ENCODE measurements at places on chromosomes 1 and 21.

DNA sequence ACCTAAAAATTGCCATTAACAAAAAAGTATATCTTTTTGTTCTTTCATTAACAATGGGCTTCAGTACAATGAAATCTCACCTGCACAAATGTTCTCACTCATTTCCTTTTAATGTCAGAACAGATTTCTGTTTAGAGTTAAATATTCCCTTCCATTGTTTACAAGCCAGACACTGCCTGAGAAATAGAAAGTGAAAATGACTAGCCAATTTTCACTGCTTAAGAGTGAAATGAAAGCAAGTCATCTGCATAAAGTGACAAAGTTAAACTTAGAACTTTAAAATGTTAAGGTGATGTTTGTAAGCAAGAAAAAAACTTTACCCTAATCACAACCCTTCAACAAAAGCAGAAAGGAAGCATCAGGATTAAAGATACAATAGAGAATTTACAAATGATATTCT, 27.5 kb downstream of the COA6 start:
- DNase-seq = no peak

- peak; percentile 25 for DNase-seq
These were observed at the start of gene CD244 for GRCh38 chr1:160862203-160863060. Gene CD244 (minus strand): TSS chr1:160862887. CDS start chr1:160862677, 210 bp downstream.

DNA sequence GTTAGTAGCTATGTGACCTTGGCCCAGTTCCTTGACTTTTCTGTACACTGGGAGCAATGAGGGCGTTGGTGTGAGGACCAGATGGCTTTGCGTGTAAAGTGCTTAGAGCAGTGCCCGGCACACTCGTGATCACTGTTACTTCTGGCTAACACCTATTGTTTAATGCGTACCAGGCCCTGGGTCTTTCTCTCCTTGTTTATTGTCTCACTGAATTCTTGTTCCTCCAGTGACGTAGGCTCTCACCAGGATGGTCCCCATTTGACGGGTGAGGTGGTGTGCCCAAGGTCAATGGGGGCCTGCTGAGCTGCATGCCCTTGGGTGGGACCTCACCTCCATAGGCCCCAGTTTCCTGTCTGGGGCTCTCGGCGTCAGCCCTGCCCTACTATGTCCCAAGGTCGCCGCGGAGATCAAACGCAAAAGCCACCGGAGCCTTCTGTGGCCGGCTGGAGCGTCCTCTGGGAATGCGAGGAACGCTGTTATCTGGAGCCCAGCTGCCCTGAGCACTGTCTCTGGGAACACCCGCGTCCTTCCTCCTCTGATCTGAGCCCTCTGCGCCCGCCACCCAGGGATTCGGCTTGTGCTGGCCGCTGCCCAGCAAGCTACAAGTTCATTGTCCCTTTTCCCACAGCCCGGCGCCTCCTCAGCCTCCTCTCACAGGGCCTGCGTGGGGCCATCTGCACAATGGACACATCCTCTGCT, 28.9 kb downstream of the ALPL start:
- no peak for DNase-seq

GRCh38 chr1:209576392-209577197, 6.9 kb upstream of the CAMK1G start:
- DNase-seq = peak; percentile 76

DNA sequence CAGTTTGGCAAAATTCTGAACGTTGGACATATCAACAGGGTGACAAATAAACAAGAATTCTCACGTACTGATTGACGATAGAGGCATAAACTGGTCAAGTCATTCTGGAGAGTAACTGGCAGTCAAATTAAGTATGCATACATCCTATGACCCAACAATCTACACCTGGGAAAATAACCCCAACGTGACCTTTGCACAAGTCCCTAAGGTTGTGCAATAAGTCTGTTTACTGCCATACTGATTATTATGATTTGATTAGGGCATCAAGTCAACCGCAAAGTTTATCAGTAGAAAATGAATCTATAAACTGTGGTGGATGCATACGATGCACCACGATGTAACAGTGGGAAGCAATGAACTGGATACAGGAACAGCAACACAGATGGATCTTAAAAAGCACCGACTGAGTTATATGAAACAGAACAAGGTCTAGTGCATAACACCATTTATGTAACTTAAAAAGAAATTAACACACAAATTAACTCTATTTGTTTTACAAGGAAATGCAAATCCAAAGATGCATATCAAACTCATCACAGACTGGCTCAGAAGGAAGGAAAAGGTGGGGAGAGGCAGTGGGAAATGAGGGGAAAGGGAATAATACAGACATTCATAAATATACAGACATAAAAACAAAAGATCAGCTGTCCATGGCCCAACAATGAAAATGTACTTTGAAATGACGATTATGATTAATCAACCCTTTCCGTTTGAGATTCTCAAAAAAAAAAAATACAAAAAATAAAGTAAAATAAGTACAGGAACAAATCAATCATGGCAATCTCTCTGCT, 41.0 kb upstream of the SEC16B start:
- DNase-seq = peak; percentile 29

GRCh38 chr1:176696689-176697088, 233.7 kb downstream of the PAPPA2 start:
- no peak for DNase-seq

- DNase-seq = no peak
These were observed 1.9 kb downstream of the PLCH2 start for GRCh38 chr1:2477791-2478499.

GRCh38 chr1:31782421-31783410, 18.6 kb upstream of the ADGRB2 start:
- no peak for DNase-seq

GRCh38 chr1:58983633-58984245, 199.9 kb upstream of the JUN start:
- DNase-seq = no peak

DNA sequence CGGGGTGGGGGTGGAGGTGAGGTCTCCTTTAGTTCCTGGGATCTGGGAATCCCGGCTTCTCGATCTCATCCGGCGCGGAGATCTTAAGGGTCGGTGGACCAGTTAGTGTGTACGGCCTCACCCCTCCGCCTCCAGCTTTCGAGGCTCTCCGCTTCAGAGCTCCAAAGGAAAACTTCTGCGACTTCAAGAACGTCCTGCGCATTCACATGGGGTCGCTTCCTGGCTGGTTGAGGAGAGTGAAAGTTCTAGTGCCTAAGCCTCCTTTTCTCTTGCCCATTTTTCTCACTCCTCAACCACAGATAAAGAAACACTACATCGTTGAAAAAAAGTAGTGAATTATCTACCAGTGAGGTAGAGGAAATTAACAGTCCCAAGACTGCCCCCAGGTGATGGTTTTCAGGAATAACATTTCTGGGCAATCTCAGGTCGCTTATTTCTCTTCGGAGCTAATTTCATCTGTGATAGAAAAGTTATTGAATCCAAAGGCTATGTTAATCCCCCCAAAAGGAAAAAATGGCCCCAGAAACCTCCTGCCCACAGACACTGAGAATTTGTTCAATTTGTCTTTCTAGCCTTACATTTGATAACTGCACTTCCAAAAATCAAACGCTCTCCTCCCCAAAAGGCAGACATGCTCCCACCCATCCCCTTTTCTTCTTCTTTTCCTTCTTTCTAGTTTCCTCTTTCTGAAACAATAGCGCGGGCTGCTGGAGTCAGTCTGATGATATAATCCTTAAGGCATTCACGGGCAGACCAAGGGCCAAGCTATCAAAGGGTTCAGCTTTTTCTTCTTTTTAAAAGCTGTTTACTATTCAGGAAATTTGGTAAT, 20.6 kb upstream of the TBX15 start:
- peak; percentile 32 for DNase-seq

GRCh38 chr1:9559673-9560072, 20.4 kb downstream of the SLC25A33 start:
- no peak for DNase-seq

- DNase-seq = peak; percentile 92
These were observed 9.9 kb upstream of the TRABD2B start for GRCh38 chr1:48007047-48007446.

DNA sequence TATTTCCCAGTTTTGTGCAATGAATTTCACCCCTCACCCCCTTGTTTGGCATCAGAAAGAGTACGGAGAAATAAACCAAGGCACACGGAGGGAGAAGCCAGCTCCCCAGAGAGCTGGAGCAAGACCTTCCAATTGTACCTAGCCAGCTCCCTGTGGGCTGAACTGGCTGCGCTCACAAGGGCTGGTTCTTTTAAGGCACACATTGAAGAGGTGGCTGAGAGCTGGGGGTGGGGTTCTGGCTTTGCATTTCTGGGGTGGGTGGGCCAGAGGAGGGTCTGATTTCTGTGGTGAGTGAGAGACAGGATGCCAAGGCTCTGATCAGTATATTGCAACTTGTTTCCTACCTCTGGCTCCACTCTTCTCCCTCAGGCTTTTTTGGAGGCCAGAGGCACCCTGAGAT, 39.5 kb upstream of the NFASC start:
- DNase-seq = no peak

- DNase-seq = no peak
These were observed 212.8 kb downstream of the LTN1 start for GRCh38 chr21:28779914-28780313.

- no peak for DNase-seq
These were observed 563.5 kb downstream of the LTN1 start for GRCh38 chr21:28429161-28429560.

GRCh38 chr1:78645723-78646122, 3.9 kb upstream of the IFI44 start:
- DNase-seq = no peak

GRCh38 chr1:32372149-32372756, 9.9 kb downstream of the TSSK3 start:
- DNase-seq = no peak

- peak; percentile 39 for DNase-seq
These were observed 532 bp downstream of the ERO1B start for GRCh38 chr1:236281198-236281653.

DNA sequence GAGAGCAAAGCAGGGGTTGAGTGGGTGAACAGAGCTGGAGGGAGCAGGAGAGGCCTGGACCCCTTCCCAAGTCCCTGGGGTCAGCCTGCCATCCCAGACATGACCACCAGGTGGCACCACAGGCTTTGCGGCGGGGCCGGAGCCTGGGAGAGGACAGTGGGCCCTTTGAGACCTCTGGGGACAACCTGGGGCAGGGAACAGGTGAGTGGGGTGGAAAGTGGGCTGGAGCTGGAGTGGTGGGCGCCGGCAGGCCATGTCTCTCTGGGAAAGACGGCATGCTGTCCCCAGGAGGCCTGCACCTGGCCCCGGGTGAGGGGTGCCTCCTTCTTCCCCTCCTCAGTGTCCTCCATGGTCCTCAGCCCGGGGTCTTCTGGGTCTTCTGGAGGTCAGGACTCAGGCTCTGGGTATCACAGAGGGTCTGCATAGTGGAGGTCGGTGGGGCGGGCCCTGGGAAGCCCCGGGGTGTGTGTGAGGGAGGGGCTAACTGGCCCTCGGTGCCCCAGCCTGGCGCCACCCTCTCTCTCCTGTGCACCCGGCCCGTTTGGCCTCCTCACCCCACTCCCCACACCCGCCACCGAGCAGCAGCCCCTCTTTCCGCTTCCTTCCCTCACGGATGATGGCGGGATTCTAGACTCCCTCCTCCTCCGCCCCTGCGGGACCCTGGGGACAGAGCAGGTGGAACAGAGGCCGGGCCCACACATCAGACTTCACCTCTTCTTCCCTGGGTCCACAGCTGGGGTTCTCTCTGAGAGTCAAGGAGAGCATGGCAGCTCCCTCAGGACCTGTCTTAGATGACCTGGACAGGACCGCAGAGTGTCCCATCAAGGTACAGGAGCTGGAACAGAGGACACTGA, 28.5 kb upstream of the PKP1 start:
- DNase-seq = peak; percentile 34

- DNase-seq = no peak
These were observed 5.4 kb upstream of the SUMO3 start for GRCh38 chr21:44823179-44823660.

DNA sequence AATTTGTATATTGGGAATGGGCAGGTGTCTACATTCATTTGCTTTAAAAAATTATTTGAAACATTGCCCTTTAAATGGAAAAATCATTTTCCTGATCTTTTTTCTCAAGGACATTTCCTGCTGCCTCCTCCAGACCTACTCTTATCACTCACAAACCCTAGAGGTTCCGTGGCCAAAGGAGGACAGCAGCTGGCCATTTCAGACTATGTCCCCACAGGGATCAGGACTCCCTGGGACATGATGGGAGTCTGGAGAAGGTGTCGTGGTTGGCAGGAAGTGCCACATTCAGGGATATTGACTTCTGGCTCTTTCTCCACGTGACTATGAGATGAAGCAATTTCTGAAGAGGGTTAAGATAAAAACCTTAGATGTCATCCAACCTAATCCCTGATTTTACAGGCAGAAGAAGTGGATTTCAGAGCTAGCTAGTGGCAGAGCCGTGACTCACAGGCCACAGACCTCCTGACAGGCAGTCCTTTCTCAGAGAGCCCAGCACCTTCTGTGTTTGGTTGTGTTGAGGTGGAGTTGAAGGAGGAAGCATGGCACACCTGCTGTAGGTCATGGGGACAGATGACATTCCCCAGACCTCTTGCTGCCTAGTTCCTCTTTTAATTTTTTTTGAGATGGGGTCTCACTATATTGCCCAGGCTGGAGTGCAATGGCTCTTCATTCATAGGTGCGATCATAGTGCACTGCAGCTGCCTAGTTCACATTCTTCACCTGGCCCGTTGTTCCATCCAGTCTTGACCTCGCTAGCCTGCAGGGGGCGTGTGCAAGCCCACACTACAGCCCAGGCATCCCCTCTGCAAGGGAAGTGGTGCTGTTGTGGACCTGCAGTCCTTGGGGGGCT, 25.5 kb upstream of the IL10 start:
- no peak for DNase-seq

DNA sequence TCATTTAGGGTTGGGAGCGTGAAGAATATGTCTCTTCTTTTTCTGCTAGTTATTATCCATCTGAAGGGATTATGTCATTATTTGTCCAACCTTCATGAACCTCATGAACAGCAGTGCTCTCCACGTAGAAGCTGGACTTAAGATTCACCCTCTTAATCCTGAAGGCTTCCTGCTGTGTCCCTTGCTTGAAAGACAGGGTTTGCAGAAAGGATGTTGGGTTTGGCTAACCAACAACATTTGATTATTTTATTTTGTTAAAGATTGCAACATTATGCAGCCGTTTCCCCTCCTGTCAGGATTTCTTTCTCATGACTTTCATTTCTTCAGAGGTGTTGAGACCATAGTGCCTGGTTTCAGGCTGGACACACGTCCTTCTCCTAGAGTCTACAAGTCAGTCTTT, 75.2 kb downstream of the NGF start:
- no peak for DNase-seq

- no peak for DNase-seq
These were observed 323.0 kb upstream of the ADGRL2 start for GRCh38 chr1:81477710-81478109.

GRCh38 chr1:210457568-210457967, 128.9 kb downstream of the HHAT start:
- no peak for DNase-seq

Data from mammary epithelial cell (primary cell).